ENCODE measurements at places on chromosomes 7 and 10. TPM values are rescaled to one million over a fixed set of nuclear protein-coding genes. Genes with fewer than 3 reads are reported as not detected.

Gene SPAG6
- total RNA-seq, result not detected

Gene HOXA1
- total RNA-seq, result 0.68 TPM

Gene TFEC
- total RNA-seq, result 2.0 TPM

Gene CYP2C8
- under 0.01 TPM for total RNA-seq

Gene AOAH
- not detected for total RNA-seq

Gene ANKRD30A
- not detected for total RNA-seq

Gene GNAT3
- total RNA-seq, result not detected

Gene CPEB3
- 1.7 TPM for total RNA-seq

Gene MTG1
- 42.0 TPM for total RNA-seq

Gene FFAR4
- total RNA-seq, result not detected

Gene PDZD8
- 24.4 TPM for total RNA-seq

Gene SLC18A3
- not detected for total RNA-seq

Gene STAG3
- total RNA-seq, result 0.17 TPM

Gene RTKN2
- 0.33 TPM for total RNA-seq

Gene MTURN
- total RNA-seq, result 11.4 TPM

Gene ZCCHC24
- 7.3 TPM for total RNA-seq

Gene CARD11
- 1.1 TPM for total RNA-seq

Gene CDHR3
- 0.51 TPM for total RNA-seq

All from dermis blood vessel endothelial cell (primary cell).